COR-L47 (cell line): ENCODE measurements at places on chromosomes 4 and X.

DNA sequence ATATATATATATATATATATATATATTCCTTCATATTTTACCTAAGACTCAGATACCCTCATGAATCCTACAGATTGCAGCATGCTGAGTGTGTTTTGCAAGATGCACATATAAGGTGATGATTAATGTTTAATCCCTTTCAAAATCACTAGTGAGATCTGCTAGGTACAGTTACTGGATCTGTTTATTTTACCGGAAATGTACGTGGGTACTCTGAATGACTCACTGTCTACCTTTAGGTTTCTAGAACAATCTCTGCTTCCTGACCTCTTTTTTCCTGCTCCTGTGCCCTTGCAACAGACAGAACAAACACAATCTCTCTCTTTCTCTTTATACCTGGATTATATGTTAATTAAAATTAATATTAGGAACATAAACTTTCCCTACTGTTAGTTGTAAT, 379.6 kb downstream of the FAM133A start:
- no peak for DNase-seq

GRCh38 chrX:151771726-151772125, 37.2 kb downstream of the CNGA2 start:
- no peak for DNase-seq

GRCh38 chrX:22445880-22446279, 173.2 kb downstream of the CBLL2 start:
- no peak for DNase-seq

GRCh38 chr4:124523816-124524215, 188.7 kb downstream of the ANKRD50 start:
- DNase-seq = no peak

DNA sequence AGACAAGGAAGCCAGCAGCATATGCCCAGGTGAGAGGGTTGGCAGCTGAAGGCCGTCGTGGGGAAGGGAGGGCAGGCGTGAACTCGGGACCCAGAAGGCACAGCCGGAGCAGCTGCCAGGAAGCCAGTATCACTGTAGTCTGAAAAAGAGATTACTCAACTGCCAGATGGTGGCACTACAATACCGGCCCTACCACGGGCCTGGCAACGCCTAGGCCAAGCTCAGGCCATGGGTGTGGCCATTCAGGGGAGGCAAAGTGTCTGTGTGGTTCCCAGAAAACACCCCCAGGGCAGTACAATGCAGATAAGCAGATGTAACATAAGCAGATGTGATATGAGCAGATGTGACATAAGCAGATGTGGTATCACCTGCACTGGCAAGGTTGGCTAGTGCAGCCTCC, 236.0 kb downstream of the AFAP1 start:
- no peak for DNase-seq

- DNase-seq = no peak
These were observed 1.6 kb downstream of the SHISA3 start for GRCh38 chr4:42398871-42399331.

GRCh38 chrX:12999422-12999821, 24.5 kb downstream of the TMSB4X start:
- no peak for DNase-seq

GRCh38 chrX:28278251-28278650, 297.0 kb upstream of the DCAF8L1 start:
- DNase-seq = no peak

DNA sequence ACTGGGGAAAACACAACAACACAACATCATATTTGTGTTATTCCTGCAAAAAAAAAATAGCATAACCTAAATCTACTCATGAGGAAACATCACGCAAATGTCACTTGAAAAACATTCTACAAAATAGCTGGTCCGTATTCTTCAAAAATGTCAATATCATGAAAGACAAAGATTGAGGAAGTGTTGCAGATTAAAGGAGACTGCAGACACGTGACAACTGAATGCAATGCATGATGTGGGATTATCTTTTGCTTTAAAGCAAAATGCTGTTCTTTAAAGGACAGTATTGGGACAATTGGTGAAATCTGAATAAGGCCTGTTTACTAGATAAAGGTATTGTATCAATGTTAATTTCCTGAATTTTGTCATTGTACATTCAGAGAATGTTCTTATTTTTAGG, 157.7 kb downstream of the SMIM20 start:
- no peak for DNase-seq

DNA sequence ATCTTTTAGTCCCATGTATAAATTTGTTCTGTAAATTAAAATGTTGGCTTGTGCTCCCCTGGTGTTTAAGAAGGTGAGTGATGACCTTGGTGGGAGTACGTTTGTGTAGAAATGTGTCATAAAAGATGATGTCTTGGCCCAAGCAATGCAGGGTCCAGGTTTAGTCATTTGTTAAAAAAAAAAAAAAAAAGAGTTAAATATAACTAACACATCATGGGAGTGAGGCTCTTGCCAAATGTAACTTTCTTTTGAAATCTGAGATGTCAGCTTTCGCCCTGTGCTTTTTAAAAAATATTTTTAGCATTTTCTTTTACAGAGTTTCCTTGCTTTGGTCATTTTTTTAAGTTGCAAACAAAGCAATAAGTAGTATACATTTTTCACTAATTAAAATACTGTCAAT, 135.6 kb downstream of the FBXO8 start:
- no peak for DNase-seq

DNA sequence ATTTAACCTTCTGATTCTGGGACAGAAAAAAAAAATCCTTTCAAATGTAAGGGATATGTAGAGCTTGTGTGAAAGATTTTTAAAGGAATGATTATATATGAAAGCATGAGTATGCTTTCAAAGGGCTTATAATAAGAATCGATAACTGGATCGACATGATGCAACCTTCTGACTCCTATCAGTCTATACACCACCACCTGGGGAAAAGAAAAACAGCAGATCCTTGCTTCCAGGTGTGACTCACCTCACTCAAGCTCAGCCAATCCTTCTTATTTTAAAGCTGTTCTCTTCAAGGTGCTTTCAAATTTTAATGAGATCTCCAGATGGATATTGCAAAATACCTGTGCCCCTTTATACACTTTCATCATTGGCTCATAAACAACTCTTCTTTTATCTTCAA, 102.1 kb upstream of the EDNRA start:
- no peak for DNase-seq

GRCh38 chr4:152640058-152640921, 39.5 kb downstream of the TMEM154 start:
- DNase-seq = peak; percentile 21

- DNase-seq = no peak
These were observed 1646.4 kb upstream of the ADGRL3 start for GRCh38 chr4:59553721-59554091.

- no peak for DNase-seq
These were observed 3.8 kb downstream of the VEGFC start for GRCh38 chr4:176788971-176789370.

DNA sequence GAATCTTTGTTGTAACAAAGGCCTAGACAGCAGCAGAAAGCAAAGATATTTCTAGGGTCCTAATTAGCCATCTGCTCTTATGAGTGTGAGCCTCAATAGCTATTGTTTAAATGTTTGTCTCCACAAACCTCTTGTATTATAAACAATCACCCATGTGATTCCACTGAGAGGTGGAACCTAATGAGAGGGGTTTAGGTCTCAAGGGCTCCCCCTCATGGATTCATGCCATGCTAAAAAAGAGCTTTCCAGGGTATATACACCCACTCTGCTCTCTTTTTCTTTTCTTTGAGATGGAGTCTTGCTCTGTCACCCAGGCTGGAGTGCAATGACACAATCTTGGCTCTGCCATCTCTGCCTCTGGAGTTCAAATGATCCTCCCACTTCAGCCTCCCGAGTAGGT, 42.1 kb downstream of the TRIM61 start:
- DNase-seq = peak; percentile 64

DNA sequence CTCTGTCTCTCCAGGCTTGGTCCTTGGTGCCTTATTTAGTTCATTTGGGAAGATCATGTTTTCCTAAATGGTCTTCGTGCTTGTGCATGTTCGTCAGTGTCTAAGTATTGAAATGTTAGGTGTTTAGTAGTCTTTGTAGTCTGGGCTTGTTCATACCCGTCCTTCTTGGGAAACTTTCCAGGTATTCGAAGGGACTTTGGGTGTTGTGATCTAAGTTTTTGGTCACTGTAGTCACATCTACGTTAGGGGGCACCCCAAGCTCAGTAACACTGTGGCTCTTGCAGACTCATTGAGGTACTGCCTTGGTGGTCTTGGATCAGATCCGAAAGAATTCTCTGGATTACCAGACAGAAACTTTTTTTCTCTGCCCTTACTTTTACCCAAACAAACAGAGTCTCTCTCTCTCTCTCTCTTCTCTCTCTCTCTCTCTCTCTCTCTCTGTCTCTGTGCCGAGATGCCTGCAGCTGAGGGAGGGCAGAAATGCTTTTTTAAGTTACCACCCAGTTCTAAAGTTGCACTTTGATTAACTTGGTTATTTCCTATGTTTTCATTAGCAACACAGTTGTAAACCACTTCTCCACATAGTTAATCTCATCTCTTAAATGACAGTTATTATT, 67.6 kb upstream of the SLC7A3 start:
- peak; percentile 2 for DNase-seq

GRCh38 chrX:18666614-18667013, 5.3 kb downstream of the RS1 start:
- DNase-seq = no peak

GRCh38 chr4:17492058-17492741, 19.7 kb downstream of the QDPR start:
- no peak for DNase-seq

GRCh38 chr4:80197601-80198440, 518 bp downstream of the PRDM8 start:
- peak; percentile 52 for DNase-seq

GRCh38 chr4:185068837-185069236, 50.5 kb downstream of the HELT start:
- DNase-seq = no peak

DNA sequence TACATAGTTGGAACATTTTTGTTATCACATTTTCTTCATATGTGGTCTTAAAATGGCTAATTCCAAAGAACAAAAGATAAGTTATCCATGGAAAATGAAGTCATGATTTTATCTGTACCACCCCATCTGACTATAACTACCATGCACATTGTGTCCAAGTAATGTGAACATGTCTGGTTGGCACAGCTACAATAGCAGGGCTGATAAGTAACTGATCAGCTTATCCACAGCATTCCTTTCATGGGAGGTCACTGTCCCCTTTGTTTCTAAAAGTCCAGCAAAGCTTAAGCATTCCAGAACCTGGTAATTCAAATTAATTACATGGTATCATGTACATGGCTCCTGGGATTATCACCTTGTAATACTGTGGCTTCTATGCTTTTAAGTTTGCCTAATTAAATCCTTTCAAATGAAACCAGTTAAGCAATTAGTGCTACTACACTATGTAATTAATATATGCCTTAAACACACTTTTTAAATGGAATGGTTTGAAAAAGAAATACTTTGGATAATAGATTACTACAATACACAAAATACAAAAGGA, 21.1 kb upstream of the SORBS2 start:
- DNase-seq = no peak

- DNase-seq = no peak
These were observed 76.0 kb downstream of the PBDC1 start for GRCh38 chrX:76248901-76249300.

DNA sequence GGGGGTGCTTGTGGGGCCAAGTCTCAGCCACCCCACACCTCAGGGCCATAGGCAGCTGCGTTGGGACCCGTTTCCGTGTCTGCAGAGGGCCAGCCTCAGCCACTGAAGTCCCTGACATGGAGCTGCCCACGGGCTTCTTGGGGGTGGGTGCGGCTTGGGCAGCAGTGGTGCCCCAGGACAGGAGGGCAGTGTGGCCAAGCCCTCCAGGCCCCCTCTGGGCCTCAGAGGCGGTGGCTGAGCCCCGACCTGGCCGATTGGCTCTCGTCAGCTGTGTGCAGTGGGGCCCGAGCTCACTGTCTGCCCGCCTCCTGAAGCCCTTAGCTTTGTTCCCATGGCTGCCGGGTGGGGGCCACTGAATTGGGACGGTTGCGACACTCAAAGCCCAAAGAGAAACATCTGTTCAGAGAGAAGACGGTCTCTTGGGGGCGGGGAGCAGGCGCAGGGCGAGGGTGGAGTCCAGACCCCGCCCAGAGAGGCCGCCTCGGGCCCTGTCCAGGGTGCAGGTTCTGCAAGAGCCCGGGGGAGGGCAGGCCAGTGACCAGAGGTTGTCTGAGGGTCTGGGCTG, 9.1 kb downstream of the FGFR3 start:
- no peak for DNase-seq

- no peak for DNase-seq
These were observed 39.3 kb downstream of the DOCK11 start for GRCh38 chrX:118534716-118535493.

GRCh38 chrX:71910986-71911730, 513 bp downstream of the NHSL2 start:
- DNase-seq = no peak

DNA sequence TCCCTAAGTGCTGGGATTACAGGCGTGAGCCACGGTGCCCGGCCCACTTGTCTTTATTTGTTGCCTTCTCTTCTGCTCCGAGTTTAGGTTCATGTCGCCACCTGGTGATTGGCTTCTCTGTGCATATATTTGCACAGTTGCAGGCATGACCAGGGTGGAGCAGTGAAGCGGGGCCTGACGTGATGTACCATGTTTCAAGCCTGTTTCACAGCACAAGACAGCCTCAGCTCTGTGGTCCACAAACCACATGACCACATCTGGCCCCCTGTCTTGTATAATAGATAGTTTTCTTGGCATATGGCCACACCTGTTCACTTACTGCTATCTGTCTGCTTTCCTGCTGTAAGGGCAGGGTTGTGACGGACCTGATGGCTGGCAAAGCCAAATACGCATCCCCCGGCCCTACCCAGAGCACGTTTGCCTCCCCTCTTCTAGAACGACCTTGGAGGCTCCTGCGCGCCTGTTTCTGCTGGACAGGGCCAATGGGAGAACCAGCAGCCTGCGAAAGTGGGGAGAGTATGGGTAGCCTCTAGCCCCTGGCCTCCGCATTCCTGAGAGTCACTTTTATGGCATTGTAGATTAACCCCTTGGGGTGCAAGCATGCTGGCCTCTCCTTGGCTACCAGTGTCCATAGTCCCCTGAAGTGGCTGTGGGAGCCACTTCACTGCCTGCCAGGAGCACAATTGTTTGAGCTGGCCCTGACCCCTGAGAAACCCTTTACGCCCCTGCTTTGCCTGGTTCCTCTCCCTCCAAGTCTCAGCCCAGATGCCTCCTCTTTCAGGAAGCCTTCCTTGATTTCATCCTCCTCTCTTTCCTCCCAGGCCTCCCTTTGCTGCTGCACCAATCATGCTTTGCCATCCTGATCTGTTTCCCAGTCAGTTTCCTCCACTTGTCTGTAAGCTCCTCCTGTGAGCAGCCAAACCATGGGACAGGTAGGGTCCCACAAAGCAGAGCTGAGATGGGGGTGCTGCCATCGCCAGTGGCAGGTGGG, 6.0 kb upstream of the SH3TC1 start:
- DNase-seq = peak; percentile 76
